Neural progenitor cell (in vitro differentiated cells): ENCODE measurements at places on chromosomes 5 and 9.
A peak's percentile ranks its signal among the peaks of the same experiment; 100 is the strongest.

DNA sequence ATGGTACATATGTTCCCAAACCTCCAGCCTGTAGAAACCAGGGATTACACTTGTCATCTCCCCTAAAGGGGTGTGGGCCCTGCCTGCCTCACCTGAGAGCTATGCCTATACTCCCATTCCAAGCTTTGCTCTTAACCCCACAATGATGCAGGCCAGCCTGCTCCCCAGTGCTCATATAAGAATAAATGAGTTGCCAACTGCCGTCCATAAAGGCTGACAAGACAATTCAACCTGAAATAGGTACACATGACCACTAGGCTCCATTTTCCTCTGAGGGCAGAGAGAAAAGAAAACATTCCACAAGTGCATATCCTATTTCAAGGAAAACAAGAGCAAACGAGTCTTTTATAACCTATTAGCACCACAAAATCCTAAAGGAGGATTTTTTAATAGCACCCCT lies 28.4 kb downstream of the SKP1 start:
- DNase-seq = no peak

- DNase-seq = peak; percentile 57
Observed at GRCh38 chr5:73267766-73268435, 94.9 kb downstream of the TMEM174 start.

DNA sequence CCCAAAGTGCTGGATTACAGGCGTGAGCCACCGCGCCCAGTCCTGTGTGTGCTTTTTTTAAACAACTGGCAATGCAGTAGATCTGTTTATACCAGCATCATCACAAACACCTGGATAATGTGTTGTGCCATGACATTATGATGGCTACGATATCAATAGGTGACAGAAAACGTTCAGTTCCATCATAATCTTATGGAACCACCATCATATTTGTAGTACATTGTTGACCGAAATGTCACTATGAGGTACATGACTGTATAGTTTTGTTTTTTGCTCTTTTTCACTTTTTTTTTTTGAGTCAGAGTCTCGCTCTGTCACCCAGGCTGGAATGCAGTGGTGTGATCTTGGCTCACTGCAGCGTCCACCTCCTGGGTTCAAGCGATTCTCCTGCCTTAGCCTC lies 24.4 kb downstream of the ANKRD55 start:
- no peak for DNase-seq

DNA sequence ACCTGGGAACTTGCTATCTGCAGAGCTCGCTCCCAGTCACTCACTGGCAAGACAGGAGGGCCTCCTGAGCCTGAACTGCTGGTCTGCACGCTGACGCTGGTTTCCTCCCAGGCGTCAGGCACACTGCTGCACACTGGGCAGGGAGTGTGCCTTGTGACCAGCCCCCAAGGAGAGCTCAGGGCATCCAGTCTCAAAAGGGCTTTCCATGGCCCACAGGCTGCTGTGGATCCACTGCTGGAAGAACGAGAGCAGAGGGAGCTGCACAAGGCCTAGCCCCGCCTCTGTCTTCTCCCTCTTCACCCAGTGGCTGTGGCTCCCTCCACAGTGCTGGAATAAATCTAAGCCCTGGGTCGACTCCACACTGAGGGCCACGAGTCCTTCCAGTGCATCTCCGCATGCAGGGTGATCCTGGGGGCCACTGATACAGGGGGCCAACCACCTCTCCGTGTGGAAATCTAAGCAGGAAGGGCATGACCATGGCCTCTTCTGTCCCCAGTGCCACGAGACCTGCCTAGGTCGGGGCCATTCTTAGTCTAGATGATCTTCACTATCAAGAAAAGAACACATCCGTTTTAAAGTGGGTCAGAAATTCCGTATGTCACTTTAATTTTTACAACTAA lies 93.6 kb downstream of the CAMSAP1 start:
- no peak for DNase-seq

GRCh38 chr9:131391020-131391419 lies 2.9 kb upstream of the PRRC2B start:
- DNase-seq = no peak

DNA sequence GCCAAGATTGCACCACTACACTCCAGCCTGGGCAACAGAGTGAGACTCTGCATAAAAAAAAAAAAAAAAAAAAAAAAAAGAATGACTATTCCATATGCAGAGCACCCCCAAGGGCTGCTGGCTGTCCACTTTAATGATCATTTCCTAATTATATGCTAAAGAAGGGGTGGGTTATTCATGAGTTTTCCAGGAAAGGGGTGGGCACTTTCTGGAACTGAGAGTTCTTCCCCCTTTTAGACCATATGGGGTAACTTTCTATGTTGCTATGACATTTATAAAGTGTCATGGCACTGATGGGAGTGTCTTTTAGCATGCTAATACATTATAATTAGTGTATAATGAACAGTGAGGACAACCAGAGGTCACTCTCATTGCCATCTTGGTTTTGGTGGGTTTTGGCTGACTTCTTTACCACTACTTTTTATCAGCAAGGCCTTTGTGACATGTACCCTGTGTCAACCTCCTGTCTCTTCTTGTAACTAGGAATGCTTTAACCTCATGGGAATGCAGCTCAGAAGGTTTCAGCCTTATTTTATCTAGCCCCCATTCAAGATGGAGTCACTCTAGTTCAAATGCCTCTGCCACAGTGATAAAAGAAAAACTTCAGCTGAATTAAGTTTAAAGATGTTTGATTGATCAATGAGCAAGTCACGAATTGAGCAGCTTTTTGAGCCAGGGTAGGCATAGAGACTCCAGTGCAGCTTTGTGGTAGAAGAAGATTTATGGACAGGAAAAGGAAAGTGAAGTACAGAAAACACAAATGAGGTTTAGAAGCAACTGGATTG lies 7.1 kb upstream of the NANS start:
- no peak for DNase-seq

- no peak for DNase-seq
Observed at GRCh38 chr5:74643111-74643562, 2.6 kb upstream of the ENC1 start.

DNA sequence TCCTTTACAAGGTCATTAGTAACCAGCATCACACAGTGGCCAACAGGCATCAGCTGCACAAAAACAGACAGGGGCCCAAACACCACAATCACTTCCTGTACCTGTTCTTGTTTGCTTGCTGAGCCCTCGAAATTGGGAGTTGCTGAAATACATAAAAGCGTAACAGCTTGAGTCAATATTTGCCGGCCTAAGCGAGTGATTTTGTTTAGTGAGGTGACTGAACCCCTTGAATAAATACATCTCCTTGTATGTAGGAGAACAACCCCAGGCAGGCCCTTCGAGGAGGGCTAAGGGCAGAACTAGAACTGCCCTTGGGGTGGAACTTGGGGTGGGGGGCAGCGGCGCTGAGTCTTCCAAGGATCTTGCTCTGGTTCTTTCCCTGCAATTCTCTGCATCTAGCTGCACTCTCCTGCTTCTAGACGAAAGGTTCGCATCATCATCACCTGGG lies 502.5 kb downstream of the RASEF start:
- DNase-seq = no peak

DNA sequence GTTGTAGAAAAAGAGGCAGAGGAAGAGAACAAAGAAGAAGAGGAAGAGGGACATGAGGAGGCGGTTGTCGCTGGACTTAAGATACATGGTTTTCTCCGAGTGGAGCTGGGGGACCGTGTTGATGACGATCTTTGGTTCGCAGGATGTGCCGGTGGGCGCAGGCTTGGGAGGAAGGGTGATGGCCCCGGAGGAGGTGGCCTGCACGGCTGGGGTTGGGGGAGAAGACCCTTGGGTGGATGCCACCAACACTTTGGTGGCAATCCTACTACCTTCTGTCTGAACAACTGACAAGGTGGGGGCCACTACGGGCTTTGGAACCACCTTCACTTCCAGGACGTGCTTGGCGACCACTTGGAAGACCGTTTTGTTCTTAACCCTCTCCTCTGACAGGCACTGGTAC lies 60.7 kb downstream of the SECISBP2 start:
- DNase-seq = no peak

DNA sequence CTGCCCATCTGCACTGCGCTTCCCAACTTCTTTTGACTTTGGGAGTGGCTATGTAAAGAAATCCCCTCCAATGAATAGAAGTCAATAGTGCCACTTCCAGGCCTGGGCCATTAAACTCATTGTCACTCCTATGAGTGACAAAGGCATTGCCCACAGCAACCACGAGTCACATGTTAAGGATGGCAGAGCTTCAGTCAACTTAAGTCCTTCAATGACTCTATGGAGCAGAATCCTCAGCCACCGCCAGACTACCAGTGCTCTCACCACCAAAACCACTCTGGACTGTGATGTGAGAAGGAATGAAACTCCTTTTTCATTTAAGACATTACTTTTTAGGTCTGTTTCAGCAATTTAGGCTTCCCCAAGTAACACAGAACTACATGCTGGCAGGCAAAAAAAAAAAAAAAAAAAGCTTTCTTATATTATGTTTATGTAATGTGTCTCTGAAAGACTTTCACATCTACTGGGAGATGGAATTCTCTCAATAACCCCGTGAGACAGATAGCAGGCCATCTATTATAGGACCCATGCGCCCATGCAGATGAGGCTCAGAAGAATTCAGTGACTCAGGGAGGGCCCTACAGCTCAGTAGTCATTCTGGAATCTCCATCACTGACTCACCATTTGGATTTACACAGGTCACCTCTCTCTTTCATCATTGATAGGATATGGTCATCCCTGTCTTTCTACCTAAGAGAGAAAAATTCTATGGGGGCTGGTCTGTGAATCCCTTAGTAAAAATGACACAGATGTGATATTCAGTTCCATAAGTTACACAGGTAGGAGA lies 180.5 kb downstream of the CEMIP2 start:
- DNase-seq = no peak

- no peak for DNase-seq
Observed at GRCh38 chr9:135588886-135589595, 27.5 kb downstream of the PAEP start.

DNA sequence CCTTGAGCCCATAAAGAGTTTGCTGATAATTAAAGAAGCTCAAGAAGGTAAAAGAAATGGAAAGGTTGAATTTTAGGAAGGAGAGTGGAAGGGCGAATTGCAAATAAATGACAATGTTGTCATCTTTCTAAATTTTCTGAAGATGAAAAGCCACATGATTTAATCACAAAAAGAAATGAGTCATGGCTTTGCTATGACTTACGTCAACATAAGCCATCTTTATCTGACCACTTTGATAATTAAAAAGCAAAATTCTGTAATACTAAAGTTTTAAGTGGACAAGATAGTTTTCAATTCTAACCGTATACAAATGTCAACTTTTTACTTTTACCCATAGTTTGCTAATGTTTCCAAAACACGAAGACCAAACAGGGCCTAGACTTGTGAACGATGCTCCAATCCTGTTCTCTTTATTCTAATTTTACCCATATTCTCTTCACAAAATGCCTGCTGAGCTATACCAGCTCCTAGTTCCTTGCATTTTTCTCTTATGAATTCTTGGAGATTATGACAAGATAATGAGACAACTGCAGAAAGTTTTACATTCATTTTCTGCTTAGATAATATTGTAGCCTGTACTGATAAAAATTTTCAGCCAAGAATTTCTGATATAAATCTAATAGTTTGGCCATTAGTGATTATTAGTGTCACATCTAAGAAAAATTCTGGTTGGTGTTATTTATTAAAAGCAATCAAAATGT lies 21.8 kb upstream of the PRUNE2 start:
- no peak for DNase-seq

- DNase-seq = peak; percentile 87
Observed at GRCh38 chr9:2181792-2182191, 166.6 kb downstream of the SMARCA2 start.

GRCh38 chr5:106363578-106363977 lies 1307.2 kb downstream of the EFNA5 start:
- no peak for DNase-seq

- no peak for DNase-seq
Observed at GRCh38 chr5:50889790-50890189, 223.4 kb downstream of the PARP8 start.

- no peak for DNase-seq
Observed at GRCh38 chr5:73488806-73489205, 9.4 kb upstream of the BTF3 start.

DNA sequence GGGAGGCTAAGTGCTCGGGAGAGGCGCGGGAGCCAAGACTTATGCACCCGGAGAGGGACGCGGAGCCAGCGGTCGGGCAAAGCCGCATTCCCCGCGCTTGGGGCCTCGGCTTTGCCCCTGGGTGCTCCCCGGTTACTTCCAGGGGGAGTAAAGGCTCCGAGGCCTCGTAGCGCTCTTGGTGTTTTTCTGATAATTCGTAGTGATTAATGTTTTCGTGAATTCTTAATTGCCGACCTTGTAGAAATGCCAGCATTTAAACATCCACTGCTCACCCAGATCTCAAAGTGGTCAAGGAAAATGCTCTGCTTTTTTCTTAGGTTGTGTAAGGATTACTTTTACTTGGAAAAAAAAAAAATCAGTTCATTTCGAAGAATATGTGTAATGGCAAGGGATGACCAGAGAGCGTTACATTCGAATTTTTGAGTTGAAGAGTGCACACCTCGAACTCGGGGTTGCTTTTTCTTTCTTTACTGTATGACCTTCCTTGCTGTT lies 654 bp upstream of the TUT7 start:
- DNase-seq = no peak

- no peak for DNase-seq
Observed at GRCh38 chr5:67520161-67520908, 323.7 kb upstream of the CD180 start.

- DNase-seq = no peak
Observed at GRCh38 chr5:107724642-107725041, 53.9 kb upstream of the EFNA5 start.
